ENCODE measurements at places on chromosomes 5 and 9.

DNA sequence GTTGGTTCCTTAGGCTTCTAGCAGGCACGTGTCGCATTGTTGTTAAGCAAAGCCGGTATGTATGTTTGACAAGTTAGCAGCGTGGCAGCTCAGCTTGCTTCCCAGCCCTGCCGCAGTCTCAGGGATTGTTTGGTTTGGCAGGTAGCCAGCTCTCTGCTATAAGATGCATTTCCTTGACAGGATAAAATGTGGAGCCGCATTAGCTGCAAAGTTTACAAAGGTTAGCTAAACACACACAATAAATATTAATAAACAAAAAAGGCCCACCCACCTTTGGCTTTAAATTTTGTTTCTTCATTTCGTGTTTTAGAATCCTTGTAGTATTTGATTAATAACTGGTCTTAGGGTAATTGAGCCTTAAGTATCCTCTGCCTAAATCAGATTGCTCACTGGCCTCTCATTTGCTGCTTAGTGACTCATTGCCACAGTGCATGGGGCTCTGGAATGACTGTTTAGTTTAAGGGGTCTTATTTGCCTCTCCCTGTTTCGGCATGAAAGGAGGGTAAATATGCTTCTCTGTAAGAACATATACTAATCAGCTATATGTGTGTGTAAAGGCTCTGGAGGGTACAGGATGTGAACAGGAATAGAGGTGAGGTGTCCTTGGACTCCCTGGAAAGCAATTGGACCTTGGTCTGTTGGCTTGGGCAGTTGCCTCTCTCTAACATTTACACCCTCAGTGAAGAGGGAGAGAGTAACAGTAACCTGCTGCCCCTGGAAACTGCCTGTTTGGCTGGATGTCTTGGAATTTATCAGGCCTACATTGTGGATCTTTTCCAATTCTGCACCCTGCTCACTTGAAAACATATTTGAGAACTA, 122.0 kb downstream of the GDNF start:
- DNase-seq = peak; percentile 89

- no peak for DNase-seq
These were observed 441.5 kb upstream of the CDH9 start for GRCh38 chr5:27479859-27480258.

DNA sequence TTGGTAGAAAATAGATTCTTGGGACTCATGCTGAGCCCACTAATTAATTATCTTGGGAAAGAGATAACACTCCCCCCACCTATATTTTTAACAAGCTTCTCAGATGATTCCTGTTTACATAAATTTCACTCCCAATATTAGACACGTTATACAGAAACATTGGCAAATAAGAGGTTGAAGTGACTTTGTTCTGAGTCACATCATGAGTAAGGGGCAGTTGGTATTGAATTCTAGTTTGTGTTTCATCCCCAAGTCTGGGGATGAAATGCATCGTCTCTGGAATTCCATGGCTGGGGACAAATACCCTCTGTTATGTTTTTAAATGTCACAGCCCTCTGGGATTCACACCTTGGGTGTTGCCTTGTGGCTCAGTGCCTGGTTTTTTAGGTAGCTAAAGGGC, 41.0 kb downstream of the BASP1 start:
- no peak for DNase-seq

DNA sequence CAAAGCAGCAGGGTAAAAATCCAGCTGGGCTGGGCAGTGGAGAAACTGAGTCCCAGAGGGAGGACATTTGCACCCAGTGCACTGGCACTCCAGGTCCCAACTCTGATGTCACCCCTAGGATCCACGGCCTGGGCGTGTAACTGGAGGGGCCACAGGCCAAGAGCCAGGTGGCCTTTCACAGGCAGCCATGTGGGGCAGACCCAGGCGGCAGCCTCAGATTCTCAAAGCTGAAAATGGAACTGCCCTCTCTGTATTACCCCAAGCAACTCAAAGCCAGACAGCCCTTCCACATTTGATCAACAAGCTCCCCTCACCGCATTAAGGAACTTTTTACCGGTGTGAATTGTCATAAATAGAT, 46.7 kb downstream of the RASGEF1C start:
- DNase-seq = no peak

DNA sequence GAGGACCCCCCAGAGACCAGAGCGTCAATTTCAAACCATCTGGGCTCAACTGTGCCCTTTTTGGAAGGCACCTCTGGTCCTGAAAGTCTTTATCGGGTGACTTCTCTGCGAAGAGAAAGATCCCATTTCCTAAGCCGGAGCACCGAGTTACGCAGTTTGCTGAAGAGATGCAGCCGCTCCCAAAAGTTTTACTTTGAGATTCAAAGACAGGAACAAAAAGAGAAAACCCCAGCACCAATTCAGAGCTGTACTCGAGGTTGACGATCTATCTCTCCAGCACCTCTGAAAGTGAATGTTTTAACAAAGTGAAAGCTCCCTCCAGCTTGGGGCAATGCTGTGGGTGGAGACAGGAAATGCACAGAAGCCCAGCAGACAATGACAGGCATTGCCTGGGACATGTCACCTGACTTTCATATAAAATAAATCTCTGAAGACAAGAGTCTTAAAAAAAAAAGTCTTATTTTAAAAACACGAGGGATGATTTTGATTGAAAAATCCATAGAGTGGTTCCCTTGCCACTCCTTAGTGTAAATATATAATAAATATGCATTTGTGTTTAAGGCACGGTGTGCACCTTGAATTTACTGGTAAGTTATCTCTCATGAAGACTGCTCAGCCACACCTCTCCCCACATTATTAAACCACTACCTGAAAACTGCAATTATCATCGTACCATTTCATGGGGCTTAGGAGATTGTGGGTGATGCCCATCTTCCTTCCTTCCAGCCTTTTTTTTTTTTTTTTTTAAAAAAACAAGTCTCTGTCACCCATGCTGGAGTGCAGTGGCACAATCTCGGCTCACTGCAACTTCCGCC, 79.9 kb downstream of the FNBP1 start:
- DNase-seq = no peak

- DNase-seq = no peak
These were observed 9.2 kb downstream of the NPR3 start for GRCh38 chr5:32720300-32720699.

DNA sequence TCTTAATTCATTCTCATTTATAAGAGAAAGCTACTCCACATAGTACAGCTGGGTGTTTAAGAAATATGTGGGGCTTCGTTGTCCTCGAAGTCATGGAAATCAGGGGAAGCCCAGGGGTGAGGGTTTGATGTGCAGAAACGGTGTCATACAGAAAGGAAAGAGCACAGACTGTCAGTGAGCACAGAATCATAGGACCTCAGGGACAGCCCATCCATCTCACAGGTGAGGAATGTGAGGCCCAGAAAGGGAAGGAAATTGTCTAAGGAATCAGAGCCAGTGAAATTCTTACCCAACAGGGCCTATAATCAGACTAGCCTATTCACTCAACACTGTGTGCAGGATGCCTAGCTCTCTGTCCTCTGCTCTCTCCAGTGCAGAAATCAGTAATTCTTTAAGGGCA, 535.6 kb downstream of the SPOCK1 start:
- DNase-seq = no peak

GRCh38 chr5:81506900-81507588, 113.1 kb upstream of the ACOT12 start:
- peak; percentile 81 for DNase-seq

- DNase-seq = no peak
These were observed 57.4 kb downstream of the AOPEP start for GRCh38 chr9:94783928-94784327.

- no peak for DNase-seq
These were observed 10.5 kb upstream of the TXN start for GRCh38 chr9:110266795-110267194.

DNA sequence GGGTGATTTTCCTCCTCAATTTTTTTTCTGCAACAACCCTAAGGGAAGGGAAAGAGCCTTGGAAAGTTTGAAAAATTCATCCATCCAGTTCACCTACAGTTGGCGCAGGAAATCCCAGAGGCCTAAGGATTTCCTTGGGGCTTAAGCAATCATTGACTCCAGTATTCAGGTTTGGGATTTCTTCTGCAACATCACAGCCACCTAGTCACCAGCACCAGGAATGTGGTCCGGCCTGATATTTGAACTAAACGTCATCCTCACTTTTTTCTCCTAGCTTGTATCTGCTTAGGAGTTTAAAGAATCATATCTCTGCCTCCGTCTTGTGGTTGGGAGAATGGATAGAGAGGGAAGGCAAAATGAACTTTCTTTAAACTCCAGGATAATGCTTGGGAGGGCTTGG, 20.2 kb upstream of the TLE4 start:
- DNase-seq = no peak
